ENCODE measurements at places on chromosomes 3 and 15.

GRCh38 chr15:29034593-29035335, 149.0 kb downstream of the APBA2 start:
- DNase-seq: no peak

GRCh38 chr3:5052247-5052646, 69.8 kb upstream of the ARL8B start:
- DNase-seq: no peak

- DNase-seq: peak; percentile 40
These were observed 124.8 kb downstream of the SV2B start for GRCh38 chr15:91224755-91225380.

DNA sequence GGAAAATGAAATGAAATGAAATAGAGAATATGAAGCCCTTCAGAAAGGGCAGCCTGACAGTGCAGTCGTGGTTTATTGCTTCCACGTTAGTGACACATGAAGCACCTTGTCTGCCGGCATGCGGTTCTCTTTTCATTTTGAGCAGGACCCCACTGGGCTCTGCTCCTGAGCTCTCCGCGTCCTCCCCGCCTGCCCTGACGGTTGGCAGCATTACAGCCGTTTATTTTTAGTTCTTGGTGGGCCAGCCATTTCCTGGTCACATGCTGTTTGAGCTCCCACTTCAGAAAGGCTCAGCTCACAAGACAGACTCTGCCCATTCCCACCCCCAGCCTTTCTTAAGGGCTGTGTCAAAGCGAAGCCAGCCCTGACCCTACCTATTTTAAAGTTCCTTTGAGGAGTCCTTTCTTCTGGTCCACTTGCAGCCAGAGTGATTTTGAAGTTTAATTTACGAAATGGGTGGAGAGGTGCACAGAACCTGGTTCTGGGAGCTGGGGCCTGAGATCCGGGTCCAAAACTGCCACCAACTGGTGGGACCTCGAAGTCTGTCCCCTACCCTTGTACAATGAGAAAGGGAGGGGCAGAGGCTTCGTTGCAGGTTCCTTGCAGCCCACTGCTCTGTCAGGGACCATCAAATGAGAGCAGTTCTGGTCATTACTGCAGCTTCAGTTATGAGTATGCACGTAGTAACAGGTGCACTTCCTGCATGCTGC, 60.1 kb downstream of the MGLL start:
- peak; percentile 70 for DNase-seq

- no peak for DNase-seq
These were observed 363.0 kb downstream of the PLOD2 start for GRCh38 chr3:145798007-145798406.

DNA sequence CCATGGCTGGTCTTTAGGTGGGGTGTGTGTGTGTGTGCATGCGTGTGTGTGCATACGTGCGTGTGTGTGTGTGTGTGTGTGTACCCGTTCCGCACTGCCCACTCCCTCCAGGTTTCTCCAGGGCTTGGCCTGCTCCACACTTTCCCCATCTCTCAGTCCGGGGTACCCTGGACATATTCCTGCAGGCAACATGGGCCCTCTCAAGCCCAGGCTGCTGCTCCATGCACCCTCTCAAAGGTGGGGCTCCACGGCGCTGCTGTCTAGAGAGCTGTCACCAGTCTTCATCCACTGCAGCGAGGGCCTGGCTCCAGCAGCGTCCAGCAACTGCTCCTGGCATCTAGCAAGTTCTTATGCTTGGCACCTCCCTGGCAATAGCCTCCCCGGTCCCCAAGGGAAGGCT, 86.1 kb downstream of the ATP10A start:
- DNase-seq: no peak

GRCh38 chr3:61662861-61663260, 101.5 kb downstream of the PTPRG start:
- DNase-seq: no peak
